ENCODE measurements at places on chromosomes 12 and 14.
A peak's percentile ranks its signal among the peaks of the same experiment; 100 is the strongest.

DNA sequence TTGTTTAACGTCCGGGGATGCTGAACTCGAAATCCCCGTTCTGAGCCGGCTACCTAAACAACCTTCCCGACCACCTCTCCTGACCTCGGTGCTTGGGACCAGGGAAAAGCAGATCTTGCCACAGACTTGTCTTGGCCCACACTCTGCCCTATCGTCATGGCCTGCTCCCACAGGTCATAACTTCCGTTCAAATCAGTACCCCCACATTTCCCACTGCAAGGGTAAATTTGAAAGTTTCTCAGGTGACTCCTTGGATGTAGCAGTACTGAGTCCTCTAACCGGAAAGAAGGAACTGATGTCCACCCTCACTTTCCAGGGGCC, 612 bp upstream of the RBM23 start:
- DNase-seq: no peak

- DNase-seq: peak; percentile 15
Measured at GRCh38 chr12:17028348-17028747, 422.4 kb upstream of the LMO3 start.

DNA sequence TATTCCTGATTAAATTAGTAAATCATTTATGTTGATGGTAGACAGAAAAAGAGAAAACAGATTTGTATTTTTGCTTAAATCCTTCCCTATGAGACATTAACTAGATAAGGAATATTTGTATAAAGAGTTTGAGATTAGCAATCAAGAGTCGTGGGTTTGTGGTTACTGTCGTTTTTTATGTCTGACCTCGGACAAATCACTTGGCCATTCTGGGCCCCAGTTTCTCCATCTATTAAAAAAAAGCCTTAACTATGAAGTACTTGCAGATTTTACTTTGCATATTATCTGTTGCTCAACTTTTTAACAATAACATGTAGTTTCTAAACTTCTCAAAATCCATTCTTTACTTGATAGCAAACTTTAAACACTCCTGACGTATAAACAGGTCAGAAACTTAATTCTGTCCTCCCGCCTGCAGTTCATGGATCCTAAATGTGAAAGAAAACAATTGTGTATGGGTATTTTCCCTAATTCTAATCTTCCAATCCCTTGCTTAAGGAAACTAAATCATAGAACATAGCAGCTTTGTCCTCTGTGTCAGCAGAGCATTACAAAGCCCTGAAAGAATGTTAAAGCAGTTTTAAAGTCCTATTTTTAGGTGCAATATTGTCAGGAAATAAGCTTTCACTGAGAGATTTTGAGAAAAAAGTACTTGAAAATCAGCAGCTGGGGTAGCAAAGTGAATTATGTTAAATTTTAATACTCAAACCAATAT, 118.2 kb downstream of the GPR135 start:
- DNase-seq: no peak

DNA sequence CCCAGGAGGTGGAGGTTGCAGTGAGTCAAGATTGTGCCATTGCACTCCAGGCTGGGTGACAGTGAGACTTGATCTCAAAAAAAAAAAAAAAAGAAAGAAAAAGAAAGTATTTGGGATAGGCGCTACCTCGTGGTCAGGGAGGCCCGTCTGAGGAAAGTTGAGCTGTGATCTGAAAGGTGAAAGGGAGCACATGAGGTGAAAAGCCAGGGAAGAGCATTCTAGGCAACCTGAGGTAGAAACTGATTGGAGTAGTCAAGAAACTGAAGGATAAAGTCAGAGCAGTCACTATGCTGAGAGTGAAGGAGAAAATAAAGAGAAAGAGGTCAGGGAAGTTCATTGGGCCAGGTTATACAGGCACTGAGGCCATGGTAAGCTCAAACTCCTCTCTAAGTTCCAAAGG, 7.7 kb downstream of the ANAPC5 start:
- DNase-seq: no peak

DNA sequence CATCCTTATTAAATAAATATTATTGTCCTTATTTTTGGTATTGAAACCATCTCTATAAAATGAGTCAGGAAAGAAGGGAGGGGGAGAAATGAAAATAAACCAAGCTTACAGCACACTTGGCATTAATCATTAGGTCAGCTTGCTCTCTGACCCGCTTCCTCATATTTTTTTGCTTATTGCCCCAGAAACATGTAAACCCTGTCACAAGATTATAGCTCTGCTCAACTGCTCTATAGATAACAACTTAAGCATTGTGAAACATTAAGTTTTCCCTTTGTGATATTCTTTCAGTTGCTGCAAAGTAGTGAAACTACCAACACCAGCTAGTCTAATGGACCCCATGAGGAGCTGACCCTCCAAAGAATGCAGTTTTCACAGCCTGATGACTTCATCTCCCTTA, 819.5 kb downstream of the SLC16A7 start:
- DNase-seq: peak; percentile 45

DNA sequence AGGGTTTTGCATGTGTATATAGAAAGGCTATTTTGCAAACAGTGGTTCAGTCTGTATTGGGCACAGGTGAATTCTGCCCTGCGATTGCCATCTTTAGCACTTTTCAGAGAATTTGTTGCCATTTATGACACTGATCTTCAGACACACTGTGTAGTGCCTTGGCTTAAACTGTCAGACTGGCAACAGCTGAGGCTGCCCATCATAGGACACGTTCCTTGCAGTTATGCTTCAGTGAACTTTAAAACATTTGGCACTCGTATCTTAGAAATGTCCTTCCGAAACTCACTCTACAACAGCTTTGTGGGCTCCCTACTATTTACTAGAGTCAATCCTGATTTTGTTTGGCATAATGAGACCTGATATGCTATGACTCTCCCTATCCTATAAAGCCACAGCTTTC, 29.1 kb downstream of the AP5M1 start:
- no peak for DNase-seq

DNA sequence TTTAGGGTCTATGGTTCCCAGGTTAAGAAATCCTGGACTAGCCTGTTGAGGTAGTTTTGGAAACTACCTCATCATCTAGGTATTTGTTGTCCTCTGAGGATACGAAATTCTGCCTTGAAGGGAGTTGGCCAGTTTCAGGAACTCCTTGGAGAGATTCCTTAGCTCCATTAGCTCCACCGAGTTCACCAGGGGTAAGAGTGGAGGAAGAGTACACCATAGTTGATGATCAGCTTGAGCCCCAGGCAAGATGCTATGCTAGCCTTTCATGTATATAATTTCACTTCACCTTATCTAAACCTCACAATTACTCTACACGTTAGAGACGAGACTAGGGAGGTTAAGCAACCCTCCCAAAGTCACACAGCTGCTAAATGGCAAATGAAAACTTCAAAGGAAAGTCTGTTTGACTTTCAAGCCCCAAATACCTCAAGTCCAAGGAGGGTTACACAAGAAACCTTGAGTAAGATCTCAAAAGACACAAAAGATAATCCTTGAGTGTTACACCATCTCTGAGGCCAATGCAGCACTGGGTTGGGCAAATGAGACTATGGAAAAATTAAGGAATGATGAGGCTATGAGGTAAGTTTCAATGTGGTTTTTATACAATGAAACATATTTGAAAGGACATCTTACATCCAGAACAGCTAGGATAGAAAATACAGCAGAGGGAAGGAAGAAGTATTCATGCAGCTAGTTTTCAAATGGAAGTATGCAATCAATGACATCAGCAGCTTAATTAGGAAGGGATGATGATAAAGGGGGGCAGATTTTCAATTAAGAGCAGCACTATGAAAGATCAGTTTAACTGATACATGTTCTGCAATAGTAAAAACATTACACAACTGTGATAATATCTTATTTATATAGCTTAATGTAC, 97.2 kb upstream of the KRAS start:
- DNase-seq: no peak

DNA sequence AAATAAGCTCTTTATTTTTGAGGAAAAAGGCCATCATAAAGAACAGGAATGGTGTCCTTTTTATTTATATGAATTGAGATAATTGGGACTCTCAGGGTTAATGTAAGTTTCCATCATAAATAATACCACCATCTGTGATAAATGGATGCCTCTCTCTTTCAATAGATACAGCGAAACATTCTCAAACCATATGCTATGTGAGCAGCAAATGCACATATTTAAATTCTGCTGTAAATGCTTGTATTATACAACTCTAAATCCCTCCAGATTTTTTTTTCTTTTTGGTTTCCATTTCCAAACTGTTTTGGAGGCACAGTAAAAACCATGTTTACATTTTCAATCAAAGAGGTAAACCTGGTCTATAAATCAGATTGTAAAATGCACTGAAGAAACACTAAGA, 132.3 kb downstream of the TMEM132C start:
- DNase-seq: no peak

DNA sequence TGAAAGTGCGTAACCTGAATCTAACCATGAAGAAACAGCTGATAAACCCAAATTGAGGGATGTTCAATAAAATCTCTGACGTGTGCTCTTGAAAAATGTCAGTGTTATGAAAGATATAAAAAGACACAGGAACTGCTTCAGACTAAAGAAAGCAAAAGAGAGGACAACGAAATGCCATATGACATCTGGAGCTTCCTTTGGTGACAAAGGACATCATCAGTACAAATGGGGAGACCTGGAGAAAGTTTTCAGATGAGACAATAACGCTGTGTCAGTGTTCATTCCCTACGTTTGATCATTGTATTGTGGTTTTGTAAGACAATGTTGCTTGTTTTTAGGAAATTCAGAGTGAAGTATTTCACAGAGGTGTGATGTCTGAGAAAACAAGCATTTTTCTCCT, 125.9 kb upstream of the MAP1LC3B2 start:
- no peak for DNase-seq

DNA sequence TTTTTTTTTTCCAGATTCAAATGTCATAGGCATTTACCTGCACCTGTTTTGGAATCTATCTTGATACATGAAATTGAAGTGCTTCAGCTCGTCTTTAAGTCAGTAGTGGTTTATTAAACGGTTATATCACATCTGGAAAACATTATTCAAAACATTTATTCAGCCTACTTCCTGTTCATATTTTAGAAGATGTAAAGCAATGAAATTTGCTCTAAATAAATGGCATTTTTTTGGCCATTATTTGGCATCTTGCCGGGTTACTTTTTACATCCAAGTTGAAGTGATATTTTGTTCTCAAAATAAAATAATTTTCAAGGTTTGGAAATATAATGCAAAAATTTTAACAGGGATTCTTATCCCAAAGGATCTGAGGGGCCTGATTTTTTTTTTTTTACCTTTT, 103.1 kb downstream of the EML1 start:
- DNase-seq: no peak

GRCh38 chr12:82593901-82594396, 92.8 kb upstream of the TMTC2 start:
- no peak for DNase-seq

DNA sequence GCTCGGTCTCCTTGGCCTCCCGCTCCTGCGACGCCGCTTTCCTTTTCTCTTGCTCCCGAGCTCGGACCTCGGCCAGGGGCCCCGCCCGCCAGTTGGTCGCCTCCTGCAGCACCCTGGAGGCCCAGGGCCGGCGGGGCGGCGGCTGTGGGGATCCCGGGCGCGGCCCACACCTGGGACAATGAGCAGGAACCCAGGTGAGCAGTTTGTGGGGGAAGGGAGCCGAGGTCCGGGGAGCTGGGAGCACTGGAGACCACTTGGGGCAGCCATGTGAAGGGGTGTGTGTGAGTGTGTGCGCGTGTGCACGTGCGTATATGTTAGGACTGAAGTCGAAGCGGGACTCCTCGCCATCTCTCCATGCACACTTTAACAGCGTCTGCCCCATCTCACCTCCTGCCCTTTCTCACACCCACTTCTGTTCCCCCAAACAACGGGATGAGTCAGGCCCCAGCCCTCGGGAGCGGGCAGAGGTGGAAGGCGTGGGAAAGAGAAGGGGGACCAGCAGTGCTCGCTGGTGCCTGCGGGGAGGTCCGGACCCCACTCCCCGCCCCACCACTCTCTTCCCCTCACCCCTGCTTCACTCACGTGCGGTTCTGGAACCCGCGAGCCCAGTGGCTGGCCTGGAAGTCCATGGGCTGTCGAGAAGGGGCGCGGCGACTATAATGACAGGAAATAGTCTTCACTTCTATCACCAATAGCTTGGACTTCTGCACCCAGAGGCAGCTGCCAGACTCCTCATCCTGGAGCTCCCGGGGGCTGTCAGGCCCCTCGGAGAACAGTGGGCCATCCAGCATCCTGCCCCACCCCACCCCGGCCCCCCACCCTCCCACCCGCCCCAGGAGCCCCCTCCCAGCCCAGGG, 450 bp downstream of the DDN start:
- DNase-seq: peak; percentile 24

GRCh38 chr12:129538137-129538536, 365.7 kb downstream of the TMEM132D start:
- DNase-seq: no peak

GRCh38 chr12:32606443-32606842, 72.7 kb upstream of the DNM1L start:
- no peak for DNase-seq

DNA sequence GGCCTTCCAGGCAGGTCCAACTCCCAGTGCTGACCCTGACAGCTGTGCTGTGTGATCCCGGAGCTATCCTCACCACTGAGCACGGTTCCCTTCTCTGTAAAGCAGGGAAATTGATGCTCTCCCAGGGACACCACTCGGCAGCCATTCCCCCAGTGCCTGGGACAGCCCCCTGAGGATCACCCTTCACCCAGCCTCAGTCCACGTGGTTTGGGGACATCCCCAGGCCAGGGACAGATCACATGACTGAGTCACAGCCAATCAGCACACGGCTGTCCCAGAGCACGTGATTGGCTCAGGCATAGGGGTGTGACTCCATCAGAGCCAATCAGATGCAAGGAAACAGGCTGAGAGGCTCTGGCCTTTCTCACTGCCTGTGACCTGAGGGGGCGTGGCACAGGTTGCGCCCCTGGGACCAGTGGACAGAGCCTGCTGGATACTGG, 68.8 kb upstream of the SFSWAP start:
- DNase-seq: no peak

DNA sequence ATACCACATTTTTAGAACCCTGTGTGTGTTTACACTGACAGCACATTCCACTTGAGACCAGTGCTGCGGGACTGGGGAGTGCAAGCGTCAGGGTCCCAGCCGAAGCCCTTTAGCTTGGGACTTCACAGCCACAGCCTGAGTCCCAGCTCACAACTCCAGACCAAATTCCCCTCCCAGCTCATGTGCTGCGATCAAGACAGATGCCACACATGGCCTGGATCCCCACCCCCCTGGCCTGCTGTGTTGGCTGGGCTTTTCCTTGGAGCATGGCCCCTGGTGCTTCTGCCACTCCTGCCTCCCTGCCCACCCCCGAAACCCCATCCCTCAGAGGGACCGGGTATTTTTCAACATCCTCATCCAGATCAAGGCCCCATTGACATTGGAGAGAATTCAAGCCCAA, 63.7 kb downstream of the WDR20 start:
- DNase-seq: no peak

GRCh38 chr14:99971941-99972747, 93.1 kb upstream of the EVL start:
- no peak for DNase-seq

DNA sequence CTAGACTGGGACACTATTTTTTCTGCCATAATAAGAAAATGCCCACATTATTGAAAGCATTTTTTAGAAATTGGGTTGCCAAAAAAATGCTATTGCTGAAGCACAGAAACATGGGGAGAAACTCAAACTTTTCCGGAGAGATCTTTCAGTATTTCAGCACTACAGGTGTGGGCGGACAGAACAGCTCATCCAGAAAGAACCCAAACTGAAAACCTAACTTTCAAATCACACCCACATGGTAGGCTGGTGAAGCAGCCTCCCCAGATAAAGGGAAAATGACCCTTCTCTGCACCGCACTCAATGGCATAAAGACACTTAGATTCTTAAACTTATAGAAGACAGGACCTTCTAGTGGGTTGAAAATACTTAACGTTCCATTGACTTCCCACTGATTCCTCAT, 62.3 kb upstream of the TMPO start:
- no peak for DNase-seq

All from PC-3 (cell line).